ENCODE measurements at places on chromosomes 12 and 14.

DNA sequence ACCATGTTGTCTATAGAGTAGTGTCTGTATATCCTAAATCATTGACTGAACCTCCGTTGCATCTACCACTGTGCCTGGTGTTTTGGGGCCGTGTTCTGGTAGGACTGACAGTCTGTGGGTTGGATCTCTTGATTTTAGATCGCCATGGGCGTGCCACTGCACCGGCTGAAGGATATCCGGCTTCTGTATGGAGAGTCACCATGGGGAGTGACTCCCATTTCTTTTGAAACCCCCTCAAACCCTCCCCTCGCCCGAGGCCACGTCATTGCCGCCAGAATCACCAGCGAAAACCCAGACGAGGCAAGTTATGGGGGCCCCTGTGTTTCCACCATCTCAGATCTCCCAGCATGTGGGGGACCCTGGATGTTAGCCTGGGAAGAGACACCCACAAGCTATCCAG is 69.1 kb downstream of the ACACB start:
- DNase-seq: no peak

DNA sequence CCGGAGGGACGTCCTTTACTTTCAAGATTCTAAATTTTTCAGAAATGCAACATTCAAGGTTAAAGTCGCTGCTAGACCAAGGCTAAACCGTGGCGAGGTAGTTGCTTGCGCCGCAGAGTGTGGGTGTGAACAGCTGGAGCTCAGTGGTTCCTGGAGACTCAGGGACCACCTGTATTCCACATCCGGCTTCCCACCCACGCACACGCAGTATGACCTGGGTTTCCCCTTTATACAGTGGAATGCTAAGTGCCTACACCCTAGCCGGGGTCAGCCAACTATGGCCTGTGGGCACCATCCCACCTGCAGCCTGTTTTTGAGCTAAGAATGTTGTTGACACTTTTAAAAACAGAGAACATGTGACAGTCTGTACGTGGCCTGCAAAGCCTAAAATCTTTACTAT is 42.9 kb upstream of the TESC start:
- no peak for DNase-seq

DNA sequence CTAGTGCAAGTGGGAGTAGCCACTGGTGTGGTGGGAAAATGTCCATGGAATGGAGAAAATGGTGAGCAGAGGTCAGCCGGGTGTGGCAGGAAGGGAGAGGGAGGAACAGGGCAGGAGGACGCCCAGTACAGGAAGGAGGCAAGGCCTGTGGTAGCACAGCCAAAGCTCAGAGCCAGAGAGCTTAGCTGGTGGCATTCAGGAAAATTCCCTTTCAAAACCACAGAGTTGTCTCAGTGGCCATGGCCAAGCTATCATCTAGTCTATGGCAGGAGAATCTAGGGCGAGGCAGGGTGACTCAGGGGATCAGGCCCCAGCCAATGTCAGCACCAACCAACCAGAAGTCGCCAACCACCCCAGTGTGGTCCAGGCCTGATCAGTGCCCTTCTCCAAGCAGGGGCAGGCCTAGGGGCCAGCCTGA is 67.7 kb upstream of the DDX11 start:
- no peak for DNase-seq

DNA sequence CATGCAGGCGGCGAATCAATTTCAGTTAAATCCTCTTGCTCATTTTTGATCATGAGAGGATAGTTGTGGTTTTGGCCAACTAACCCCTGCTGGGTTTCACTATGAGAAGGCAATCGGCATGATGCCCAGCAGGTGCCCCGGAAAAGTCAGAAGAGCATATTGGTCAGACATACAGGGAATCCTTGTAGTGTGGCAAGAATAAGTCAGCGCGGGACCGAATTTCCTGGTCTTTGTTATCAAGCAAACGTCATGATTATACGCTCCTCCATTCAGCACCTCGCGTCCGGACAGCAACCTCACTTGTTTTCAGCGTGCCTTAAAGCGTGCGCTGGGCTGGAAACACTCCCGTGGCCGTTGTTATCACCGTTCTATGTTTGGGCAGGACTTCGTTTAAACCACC is 1.8 kb downstream of the TBC1D30 start:
- DNase-seq: peak; percentile 66

DNA sequence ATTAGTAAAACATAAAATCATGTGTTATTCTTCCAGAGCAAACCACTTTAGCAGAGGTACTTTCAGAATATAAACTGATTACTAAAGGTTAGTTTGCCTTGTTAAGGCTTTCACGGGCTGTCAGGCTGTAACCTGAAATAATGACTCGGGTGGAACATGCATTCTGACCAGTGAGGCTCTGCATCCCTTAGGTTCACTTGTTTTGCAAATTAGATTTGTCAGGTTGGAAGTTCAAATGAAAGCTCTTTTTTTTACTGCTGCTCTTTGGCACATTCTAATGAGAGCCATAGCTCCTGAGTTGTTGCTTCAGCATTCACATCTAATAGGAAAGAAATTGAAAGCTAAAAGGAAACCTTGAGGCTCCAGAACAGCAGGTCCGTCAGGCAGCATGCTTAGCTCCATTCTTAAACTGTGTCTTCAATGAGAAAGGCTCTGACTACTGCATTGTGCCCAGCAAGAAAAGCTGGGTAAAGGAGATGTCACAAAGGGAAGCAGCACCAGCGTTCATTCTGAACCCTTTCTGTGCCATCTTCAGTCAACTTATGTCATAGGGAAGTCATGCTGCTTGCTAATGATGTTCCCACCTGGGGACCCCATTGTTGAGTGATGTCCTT is 445.5 kb upstream of the FBXO33 start:
- no peak for DNase-seq

DNA sequence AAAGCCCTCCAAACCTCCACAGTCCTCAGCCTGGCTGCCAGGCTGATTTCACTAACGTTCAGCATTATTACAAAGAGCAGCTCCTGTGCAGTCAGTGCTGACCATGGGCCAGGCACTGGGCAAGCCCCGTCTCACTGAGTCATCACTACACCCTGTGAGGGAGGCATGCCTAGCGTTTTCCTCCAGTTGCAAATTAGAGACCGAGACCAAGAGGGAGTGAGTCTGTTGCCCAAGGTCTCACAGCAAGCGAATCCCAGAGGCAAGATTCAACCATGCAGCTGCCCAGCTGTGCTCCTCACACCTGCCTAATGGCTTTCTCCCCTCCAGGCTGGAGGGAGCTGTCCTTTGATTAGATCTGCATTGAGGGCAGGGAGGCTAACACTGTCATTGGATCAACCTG is 229.3 kb upstream of the LHX5 start:
- DNase-seq: no peak

- DNase-seq: no peak
These were observed 20.5 kb downstream of the ZDHHC22 start for GRCh38 chr14:77120771-77121743.

- DNase-seq: no peak
These were observed 710.5 kb downstream of the NOVA1 start for GRCh38 chr14:25887251-25887878.

- no peak for DNase-seq
These were observed 73.1 kb upstream of the PWP1 start for GRCh38 chr12:107612508-107612907.

DNA sequence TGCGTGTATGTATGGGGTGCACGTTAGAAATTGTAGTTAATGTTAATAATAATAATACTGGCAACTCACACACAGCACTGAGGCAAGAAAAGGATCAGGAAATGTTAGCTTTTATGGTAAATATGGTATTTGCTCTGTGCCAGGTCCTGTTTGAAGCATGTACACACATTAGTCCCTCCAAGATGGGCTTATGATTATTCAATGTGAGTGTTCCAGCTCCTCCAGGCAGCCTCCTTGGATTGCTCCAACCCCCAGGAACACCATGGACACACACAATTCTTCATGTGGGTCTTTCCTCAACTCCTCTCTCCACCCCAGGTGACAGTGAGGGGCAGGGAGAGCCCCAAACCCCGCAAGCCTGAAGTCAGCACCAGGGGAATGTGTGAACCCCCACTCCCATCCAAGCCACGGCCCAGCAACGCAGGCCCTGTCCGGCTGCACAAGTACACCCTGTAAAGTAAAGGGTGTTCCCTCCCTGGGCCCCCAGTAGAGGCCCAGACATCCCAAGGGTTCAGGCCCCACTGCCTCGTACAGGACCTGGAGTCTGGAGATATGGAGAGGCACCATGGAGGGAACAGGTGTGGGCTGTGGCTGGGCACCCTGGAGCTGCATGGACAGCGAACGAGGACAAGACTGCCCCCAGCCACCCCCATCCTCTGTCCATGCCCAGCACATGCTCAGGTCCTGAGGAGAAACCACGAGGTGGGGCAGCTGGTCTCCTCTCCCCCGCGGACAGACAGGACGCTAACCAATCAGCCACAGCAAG is 41.3 kb downstream of the NCOR2 start:
- no peak for DNase-seq

DNA sequence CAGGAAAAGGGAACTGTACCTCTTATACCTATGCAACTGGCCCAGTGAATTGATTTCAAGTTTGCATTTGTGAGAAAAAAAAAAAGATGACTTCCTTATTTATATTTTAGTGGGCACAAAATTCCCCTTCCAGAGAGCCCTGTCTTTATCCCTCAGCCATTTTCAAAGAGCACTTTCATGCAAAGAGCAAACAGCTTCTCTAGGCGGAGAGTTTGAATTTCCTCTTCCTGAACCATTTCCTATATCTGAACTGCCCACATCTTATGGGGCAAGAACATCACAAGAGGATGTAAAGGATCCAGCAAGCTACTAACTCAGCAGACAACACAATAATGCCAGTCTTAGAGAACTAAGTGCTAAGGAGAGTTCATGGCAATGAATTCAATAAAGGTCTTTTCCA is 22.3 kb upstream of the PLXNC1 start:
- DNase-seq: no peak

- no peak for DNase-seq
These were observed 6.6 kb upstream of the CYP46A1 start for GRCh38 chr14:99677231-99678140.

DNA sequence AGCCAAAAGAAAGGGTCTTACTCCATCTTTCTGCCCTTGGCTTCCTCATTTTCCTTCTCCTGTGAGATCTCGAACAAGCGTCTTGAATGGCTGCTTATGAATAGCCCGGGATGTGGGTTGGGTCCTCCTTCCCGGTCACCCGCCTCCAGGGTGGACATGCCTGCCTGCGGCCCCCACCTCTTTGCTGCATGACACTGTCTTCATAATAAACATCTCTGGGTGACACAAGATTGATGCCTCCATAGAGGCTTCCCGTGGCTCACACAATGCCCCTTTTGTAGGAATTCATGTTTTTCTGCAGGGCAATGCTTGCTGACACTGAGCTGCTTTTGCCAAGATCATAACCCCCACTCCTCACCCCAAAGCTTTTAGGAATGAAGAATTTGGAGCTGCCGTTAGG is 125.9 kb downstream of the ZNF664 start:
- no peak for DNase-seq

DNA sequence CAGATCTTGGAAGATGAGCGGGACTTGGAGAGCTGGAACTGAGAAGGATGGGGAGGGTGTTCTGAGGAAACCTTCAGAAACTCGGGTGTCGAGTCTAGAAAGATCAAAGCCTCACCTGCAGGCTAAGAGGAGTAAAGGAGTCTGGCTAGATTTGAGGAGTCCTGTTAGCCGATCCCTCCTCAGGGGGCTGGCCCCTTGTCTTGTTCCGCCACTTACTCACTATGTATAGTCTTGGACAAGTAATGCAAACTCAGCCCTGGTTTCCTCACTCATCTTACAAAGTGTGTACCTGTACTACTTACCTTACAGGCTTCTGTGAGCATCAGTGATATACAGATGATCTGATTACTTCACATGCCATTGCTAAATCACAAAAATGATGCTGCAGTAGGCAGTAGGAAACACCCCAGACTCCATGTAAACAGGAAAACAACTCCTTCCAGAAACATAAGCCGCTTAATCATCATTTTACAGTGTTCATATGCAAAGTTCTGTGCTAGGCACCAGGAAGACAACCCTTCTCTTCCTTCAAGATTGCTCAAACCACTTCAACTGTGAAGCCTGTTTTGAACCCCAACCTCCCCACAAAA is 2.0 kb upstream of the SPTLC2 start:
- no peak for DNase-seq

- DNase-seq: no peak
These were observed 43.2 kb downstream of the CCDC88C start for GRCh38 chr14:91374287-91374878.

GRCh38 chr12:130698106-130698505 is 18.0 kb downstream of the RIMBP2 start:
- DNase-seq: no peak

GRCh38 chr12:42019746-42020145 is 124.9 kb downstream of the GXYLT1 start:
- no peak for DNase-seq

- DNase-seq: no peak
These were observed 181.0 kb downstream of the CFAP54 start for GRCh38 chr12:96670334-96670899.

DNA sequence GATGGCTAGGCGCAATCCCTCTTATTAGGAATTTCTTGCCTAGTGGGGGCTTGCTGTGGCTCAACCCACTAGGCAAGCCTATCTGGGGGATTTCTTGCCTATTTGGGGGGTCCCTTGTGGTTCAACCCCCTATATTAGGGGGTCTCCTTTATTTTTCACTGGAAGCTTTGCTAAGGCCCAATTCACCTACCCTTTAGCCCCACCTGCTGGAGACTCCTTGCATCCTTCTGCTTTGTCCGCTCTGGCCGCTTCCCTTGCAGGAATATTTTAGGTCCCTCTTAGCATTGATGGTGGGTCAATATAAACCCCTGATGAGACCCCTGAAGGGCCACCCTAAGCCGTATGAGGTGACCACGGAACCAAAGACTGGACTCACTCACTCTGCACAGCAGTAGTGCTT is 1552.1 kb downstream of the AACS start:
- no peak for DNase-seq

DNA sequence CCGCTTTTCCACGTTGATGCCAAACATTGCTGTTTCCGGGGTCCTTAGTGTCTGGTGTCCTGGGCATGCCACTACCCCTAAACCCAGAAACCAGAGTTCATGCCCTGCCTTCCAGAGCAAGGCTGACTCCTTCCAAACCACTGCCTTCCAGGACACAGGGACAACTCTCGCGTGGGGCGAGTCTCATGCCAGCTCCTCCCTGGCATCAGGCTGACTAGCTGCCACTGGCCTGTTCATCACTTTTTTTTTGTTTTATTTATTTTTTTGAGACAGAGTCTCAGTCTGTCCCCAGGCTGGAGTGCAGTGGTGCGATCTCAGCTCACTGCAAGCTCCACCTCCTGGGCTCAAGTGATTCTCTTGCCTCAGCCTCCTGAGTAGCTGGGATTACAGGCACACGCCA is 4.8 kb downstream of the SETD1B start:
- DNase-seq: no peak

GRCh38 chr12:89893972-89894706 is 185.5 kb upstream of the ATP2B1 start:
- no peak for DNase-seq
